Heart right ventricle (tissue), 16 donors: ENCODE measurements at places on chromosomes 3 and 15. TPM values are rescaled to one million over a fixed set of nuclear protein-coding genes. Genes with fewer than 3 reads are reported as not detected.

GRCh38 chr3:23607184-23607847 lies 198.4 kb upstream of the UBE2E1 start:
- no peak for DNase-seq

GRCh38 chr3:109353057-109353456 lies 15.7 kb upstream of the DPPA4 start:
- no peak for DNase-seq

GOLGA6L22 gene
- not detected for total RNA-seq

DNA sequence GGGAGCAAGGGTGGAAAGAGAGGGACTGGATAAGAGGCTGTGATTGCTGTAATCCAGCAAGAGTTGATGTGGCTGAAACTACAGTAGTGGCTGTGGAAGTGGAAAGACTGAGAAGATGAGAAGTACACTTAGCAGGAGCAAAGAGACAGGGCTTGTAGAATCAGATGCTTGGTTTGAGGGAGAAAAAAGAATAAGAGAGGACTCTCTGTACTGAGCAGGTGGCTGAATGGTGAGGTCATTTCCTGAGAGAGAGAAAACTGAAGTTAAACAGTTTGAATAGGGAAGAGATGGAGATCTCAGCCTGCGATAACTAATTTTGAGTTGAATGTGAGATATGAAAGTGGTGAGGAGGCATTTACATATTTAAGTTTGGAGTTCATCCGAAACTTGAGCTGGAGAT lies 95.8 kb upstream of the SLC25A36 start:
- no peak for DNase-seq

DNA sequence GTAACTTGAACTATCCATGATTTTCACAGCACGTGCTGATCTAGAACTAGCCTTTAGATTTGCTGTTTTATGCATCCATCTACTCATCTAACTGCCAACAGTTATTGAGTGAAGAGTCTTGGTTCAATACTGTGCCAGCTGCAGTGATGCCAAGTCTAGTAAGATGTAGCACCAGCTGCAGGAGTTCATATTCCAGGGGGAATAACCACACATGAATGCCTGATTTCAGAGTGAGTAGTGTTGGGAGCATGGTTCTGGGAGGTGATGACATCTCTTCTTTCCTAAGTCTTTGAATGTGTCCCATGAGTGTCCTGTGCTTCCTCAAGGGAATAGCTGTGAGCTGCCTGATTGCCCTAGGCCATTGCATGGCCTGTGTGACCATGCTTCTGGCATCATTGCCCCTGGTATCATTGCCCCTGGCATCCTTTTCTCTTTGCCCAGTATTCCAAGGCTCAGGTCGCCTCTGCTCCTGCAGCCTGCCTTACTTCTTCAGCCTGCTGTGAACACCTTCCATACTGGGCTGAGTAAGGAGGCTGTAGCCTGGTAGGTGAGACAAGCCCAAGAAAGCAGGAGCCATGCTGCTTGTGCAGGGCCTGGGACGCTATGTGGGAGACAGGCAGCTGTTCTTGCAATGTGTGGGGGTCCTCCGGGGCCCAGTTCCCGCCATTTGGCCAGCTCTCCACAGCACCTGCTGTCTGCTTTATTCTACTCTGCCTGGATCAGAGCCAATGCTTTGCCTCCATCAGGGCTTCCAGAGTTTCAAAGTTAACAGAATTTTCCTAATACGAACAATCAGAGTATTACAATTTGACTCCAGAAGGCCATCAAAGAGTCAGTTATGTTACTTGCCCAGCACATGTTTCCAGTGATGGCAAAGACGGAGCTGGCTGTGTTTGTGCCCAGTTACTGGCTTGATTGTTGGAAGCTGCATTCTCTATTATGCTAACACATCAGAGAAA lies 73.2 kb downstream of the CLSTN2 start:
- DNase-seq, result no peak

GRCh38 chr15:22806156-22806555 lies 19.7 kb downstream of the NIPA1 start:
- no peak for DNase-seq

- no peak for DNase-seq
Measured at GRCh38 chr15:47674586-47675232, 42.6 kb upstream of the SEMA6D start.

- no peak for DNase-seq
Measured at GRCh38 chr3:114093596-114093995, 37.1 kb downstream of the QTRT2 start.

GRCh38 chr3:90062631-90063200 lies 955.3 kb downstream of the EPHA3 start:
- DNase-seq, result no peak

DNA sequence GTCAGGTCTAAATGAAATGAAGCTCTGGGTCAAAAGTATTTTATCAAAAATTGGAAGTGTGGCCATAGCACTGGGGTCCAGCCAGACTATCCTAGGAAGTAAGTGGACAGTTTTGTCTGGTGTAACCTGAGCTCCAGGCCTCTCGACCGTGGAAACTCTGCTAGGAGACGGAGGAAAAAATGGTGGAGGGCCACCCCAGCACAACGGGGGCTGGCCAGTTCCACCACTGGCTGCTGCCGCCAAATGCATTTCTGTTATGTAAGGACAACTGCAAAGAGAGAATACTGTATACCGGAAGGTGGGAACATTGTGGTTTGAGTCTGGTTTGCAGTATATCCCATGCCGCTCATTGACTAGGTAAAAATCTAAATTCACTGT lies 235.7 kb downstream of the GREM1 start:
- DNase-seq, result no peak

IL20RB gene
- total RNA-seq, result 0.32 TPM

- DNase-seq, result no peak
Measured at GRCh38 chr3:30225021-30225420, 381.4 kb upstream of the TGFBR2 start.

- no peak for DNase-seq
Measured at GRCh38 chr15:72163719-72164118, 33.9 kb downstream of the GRAMD2A start.

DNA sequence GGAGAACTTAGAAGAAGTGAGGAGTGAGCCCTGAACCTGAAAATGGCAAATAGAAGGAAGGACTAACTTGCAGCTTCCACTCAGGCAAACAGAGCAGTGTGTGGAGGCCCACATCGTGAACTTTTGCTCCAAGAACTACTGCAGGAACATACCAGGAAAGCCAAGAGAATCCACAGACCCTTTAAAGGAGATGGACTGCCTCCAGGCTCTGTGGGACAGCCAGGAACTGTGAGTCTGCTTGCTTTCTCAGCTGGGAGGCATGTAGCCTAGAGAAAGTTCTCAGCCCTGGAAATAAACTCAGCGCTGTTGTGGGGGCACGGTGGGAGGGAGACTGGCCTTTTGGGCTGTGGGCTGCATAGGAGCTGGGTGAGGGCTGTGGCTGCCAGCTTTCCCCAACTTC lies 93.0 kb downstream of the SNRK start:
- no peak for DNase-seq

LRRC49 gene
- 30.3 TPM for total RNA-seq

CHRNB4 gene
- total RNA-seq, result 0.11 TPM

- DNase-seq, result no peak
Measured at GRCh38 chr3:122351612-122352011, 26.6 kb downstream of the CSTA start.

DNA sequence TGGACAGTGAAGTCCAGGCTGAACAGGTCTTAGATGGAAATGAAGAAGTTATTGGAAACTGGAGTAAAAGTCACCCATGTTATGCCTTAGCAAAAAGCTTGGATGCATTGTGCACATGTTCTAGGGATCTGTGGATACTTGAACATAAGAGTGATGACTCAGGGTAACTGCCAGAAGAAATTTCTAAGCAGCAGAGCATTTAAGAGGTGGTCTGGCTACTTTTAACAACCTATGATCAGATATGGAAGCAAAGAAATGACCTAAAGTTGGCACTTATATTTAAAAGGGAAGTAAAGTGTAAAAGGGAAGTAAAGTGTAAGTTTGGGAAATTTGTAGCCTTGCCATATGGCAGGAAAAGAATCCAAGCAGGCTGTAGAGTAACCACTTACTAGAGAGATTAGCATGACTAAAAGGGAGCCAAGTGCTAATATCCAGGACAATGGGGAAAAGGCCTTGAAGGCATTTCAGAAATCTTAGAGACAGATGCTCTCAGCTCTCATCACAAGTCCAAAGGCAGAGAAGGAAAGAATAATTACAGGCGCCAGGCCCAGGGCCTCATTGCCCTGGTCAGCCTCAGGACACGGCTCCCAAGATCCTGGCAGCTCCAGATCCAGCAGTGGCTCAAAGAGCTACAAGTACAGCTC lies 73.9 kb upstream of the KCNH8 start:
- no peak for DNase-seq

IGDCC3 gene
- 0.05 TPM for total RNA-seq

ALG1L2 gene
- not detected for total RNA-seq

- no peak for DNase-seq
Measured at GRCh38 chr15:43408789-43409188, 37.9 kb downstream of the TUBGCP4 start.

DNA sequence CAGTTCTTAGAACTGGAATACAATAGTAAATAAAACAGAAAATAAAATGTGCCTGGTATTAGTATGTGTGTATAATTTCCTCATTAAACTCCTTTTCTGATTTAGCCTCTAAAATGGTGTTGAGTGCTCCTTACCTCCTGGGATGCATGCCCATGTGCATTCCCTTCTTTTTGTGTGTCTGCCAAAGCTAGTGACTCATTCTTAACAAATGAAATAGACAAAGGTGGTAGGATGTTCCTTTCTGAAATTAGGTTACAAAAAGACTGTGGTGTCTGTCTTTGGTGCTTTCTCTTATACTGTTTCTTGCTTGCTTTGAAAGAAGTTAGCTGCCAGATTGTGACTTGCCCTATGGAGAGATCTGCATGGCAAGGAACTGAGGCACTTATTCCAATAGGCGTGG lies 623.7 kb downstream of the GRM7 start:
- DNase-seq, result no peak

GRCh38 chr15:93180656-93181055 lies 91.6 kb upstream of the RGMA start:
- DNase-seq, result no peak

DNA sequence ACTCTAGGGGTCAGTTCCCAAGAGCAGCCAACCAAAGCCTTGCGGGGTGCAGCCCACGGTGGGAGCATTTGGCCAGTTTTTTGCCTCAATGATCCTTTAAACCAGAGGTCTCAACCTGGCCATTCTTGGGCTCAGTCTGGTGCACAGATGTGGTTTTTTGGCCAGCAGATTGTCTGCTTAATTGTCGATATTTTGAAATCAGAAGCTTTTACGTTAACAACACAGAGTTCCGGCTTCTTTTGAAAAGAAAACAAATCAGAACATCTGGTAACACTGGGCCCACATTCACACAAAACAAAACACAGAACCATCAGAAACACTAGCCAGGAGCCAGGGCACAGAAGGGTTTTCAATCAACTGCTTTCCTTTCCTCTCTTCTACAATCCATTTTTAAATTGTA lies 127.7 kb downstream of the XXYLT1 start:
- DNase-seq, result no peak

ZNF385D gene
- total RNA-seq, result 5.2 TPM

DNAJB11 gene
- 34.3 TPM for total RNA-seq

GRCh38 chr15:93948726-93949125 lies 282.6 kb upstream of the MCTP2 start:
- DNase-seq, result no peak

GOLGA6B gene
- total RNA-seq, result not detected

HEXA gene
- 65.6 TPM for total RNA-seq

- DNase-seq, result no peak
Measured at GRCh38 chr15:78249131-78249530, 14.8 kb upstream of the ACSBG1 start.
